ENCODE measurements at places on chromosomes 5 and 9.

DNA sequence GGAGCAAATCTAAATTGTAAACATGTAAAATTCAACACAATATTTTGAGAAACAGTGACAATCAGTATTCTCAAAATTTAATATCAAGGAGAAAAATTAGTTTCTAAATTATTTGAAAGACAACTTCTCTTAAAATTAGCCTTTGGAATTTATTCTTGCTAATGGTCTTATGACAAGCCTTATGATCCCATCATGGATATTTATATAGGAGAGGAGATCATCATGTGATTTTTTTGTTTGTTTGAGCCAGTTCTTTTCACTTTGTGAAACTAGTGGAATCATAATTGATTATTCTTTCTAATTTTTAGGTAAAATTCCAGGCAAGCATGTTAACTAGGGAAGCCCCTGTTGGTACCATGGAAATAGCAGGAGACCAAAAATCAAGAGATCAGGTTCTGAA lies 24.7 kb downstream of the DMXL1 start:
- no peak for DNase-seq

- DNase-seq: no peak
These were observed 77.3 kb downstream of the MAMDC2 start for GRCh38 chr9:70120834-70121510.

DNA sequence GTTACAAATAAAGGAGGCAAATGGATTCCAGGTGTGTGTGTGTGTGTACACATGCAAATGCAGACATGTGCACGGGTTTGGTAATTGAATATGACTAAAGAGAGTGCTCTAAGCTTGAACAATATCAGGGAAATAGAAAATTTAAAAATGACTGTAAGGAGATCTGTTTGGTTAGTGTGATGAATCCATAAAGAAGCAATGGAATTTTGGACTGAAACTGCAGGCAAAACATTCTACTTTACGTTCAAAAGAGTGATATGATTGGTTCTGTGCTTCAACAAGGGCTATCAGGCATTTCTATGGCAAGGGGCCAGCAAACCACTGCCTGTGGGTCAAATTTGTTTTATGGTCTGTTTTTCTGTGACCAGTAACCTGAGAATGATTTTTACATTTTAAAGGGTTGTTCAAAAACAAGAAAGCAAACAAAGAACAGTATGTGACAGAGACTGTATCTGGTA lies 332.8 kb upstream of the KLF9 start:
- DNase-seq: peak; percentile 33

DNA sequence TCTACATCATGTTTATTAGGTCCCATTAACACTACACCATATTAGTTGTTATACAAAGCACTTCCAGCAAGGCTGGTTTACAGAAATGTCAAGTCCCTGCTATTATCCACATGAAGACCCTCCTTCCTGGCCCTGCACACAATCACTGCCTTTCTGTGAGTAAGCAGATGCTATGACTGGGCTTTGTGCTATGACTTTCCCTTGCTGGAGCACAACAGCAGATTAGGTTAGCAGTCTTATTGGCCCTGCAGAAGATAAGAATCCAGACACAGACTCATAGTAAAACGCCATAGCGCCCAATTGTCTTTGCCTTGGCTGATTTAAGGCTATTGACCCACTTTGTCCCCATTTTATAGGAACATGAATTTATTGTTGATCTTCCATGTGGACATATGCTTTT lies 228.9 kb upstream of the ACTBL2 start:
- DNase-seq: no peak

DNA sequence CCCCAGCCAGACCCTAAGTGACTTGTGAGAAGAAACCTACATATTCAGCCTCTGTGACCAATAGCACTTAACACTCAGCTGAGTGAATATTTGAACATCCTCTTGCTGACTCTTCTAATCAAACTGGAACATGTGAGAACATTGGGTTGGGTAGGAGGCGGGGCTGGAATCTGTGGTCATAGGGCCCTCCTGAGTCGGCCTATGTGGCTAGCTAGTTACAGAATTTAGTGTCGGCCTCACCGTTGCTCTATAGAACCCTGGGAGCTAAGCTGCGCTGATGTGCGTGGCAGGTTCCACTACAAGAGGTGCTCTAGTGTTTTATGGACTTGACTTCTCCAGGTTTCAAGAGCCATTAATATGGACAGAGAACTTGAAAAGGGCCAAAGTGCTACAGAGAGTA lies 138.8 kb downstream of the DROSHA start:
- no peak for DNase-seq

DNA sequence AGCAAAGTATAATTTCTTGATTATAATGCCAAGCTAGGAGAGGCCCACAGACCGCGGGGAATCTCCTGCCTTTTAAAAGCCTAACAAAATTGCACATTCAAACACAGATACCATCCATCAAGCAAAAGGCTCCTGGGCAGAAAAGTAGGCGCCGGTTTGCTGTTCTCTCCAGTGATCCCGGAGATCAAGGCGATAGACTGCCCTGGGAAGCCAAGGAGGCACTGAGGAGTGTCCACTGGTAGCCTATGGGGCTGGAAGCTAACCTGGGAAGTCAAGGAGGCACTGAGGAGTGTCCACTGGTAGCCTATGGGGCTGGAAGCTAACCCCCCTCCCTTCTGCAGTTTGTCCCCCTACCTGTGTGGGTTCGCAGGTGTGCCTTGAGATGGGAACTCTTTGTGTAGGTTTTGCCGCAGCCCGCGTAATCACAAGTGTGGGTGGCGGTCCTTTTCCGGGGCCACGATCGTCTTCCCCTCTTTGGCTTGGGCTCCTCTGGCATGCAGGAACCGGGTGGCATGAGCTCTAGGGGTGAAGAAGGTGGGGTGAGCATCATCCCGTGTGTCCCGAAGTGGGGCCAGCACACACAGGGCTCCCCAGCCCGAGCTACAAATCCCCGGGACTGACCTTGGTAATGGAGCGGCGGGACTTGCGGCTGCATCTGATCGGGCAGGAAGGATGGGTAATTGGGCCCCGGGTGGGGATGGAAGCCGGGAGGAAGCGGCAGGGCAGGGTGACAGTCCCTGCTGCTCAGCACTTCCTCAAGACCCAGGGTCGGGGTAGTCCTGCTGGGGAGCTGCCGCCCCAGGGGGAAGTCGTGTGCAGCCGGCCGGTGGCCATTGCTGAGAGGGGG lies 2.7 kb downstream of the KLF4 start:
- DNase-seq: no peak

- no peak for DNase-seq
These were observed 376.1 kb downstream of the BRINP1 start for GRCh38 chr9:118992813-118993794.

GRCh38 chr9:92138157-92138959 lies 23.1 kb upstream of the SPTLC1 start:
- no peak for DNase-seq

DNA sequence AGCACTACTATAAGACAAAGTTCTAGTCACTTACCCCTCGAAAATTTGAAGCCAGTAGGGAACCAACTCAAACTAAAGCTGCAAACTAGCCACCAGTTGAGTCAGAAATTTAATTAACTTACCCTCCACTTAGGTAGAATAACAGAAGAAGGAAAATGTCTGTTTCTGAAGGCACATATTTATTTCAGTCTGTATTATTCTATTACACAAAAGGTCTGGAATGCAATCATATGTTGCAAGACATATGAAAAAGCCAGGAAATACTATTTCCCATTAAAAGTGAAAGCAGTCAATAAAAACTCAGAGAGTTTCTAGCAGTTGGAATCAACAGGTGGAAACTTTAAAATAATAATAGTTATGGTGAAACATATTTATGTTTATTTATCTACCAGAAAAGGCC lies 79.2 kb upstream of the SLCO4C1 start:
- no peak for DNase-seq

All from DMS153 (cell line).